ENCODE measurements at places on chromosomes 5 and 9.

DNA sequence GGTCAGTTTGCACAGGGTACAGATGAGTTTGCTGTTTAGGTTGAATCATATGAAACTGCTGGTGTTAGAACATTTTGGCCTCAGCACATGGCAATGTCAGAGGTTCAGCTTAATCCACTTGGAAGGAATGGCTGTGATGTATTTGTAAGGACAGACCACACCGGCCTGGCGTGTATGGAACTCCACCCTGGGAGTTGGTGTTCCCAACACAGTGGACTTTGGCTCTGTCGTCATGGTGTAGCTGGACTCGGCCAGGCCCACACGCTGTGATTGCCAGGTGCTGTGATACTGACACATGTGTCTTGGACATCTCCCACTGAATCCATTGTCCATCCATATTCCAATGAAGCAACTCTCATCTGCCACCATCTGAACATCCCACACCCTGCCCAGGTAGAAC is 90.3 kb downstream of the ZNF618 start:
- DNase-seq, result no peak

GRCh38 chr5:160327818-160328217 is 15.5 kb upstream of the CCNJL start:
- DNase-seq, result no peak

GRCh38 chr9:89080193-89080592 is 88.9 kb downstream of the S1PR3 start:
- DNase-seq, result no peak

DNA sequence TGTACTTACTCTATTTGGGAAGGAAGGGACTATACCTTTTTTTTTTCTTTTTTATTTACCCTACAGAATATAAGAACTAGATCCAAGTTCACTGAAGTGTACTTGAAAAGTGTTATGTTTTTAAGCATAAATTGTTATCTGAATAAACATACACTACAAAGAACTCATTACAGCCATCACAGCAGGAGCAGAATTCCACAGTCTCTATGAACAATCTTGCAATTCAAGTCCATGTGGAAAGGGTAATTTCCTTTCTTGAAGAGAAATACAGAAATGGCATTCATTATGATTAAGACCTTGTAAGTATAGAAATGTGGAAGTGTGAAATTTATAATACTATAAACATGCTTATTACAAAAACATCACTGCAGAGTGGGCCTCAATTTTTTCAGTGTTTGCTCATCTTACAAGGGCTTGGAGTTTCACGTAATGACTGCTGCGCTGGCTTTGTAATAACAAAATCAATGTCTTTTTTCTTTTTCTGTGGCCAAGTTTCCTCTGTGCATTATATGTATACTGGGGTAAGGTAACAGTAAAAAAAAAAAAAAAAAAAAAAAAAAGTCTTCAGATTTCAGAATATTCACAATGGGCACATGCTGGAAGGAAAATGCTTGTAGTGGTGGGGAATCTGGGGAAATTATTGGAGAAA is 77.0 kb upstream of the GNA14 start:
- no peak for DNase-seq

DNA sequence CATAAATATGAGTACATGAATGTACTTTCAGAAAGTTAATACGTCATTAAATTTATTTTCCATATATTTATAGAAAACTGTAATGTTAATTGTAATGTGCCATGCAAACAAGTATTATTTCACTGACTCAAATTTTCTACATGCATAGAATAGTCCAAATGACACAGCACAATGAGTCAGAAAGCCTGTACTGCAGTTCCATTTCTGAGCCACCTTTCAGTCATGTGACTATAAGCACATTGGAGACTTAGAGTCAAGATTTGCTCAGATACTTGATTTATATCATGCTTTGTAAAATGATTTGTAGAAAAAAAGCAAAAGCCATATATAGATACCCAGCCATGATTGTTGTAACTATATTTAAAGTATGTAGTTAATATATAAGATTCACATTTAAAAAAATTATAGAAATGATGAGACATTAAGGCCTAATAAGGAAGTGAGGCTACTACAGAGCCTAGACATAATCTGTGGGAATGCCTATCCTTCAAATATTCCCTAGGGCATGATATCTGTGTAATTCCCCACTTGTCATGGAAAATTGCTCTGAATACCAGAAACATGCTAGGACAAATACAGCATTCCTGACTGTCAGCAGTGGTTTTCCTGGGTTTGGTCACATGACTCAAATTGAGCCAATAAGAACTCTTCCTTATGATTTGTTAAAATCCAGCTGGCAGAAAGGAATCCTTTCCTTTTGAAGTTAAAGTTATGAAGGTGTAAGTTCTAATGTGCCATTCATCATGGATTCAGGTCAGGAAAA is 50.0 kb downstream of the PTPRD start:
- no peak for DNase-seq

DNA sequence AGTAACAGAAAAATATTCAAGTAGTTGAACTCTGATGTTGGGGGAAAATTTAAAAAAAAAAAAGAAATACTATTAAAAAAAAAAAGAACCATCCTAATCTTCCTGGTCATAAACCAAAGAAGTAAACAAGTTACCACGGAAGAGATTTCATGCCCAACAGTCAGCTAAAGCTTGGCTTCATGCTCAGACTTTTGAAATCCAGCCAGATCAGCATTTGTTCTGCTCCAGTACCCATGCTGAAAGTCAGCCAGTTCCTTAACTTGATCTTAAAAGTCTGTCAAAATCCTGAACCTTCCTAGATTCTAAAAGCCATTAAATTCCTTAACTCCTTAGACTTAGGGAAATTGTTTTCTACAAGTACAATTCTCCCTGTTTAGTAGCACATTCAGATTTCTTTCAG is 908.7 kb upstream of the CDH9 start:
- no peak for DNase-seq

GRCh38 chr5:2251751-2252150 is 369.0 kb upstream of the IRX4 start:
- DNase-seq, result no peak

DNA sequence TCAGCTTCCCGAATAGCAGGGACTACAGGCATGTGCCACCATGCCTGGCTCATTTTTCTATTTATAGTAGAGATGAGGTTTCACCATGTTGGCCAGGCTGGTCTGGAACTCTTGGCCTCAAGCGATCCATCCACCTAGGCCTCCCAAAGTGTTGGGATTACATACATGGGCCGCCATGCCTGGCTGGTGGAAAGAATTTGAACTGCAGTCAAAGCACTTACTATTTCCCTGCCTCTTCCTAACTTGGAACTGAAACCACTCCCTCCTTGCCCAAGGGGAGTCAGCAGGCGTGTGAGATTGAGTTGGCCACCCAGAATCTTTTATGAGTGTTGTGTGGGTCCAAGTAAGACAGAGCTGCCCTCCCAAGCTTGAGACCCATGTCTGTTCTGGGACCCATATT is 86.1 kb upstream of the PTPN3 start:
- no peak for DNase-seq

DNA sequence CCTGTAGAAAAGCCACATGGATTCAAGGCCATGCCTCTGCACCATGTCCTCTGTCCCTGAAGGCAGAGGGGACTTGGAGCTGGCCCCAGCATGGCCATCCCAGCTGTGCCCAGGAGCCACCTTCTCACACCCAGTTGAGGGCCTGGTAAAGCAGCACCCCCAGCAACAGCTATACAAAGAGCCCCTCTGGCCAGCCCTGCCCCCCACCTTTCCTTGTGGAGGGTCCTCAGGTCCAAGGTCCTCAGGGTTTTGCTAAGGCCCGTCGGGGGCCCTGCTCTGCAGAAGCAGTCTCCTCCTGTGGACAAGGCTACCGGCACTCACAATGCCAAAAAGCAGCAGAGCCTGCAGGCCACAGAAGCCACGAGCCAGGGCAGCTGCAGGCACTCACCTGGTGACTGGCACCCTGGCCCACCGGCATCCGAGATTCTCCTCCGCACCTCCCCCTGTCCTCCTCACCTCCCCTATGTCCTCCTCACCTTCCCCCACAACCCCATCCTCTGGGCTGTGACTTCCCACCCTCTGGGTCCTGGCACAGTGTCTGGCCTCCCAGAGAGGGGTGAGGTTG is 39.9 kb upstream of the LPCAT1 start:
- DNase-seq, result no peak

GRCh38 chr9:107439991-107440456 is 49.5 kb downstream of the KLF4 start:
- DNase-seq, result no peak

Data from GDM1 (cell line).